ENCODE measurements at places on chromosomes 7 and 10.

DNA sequence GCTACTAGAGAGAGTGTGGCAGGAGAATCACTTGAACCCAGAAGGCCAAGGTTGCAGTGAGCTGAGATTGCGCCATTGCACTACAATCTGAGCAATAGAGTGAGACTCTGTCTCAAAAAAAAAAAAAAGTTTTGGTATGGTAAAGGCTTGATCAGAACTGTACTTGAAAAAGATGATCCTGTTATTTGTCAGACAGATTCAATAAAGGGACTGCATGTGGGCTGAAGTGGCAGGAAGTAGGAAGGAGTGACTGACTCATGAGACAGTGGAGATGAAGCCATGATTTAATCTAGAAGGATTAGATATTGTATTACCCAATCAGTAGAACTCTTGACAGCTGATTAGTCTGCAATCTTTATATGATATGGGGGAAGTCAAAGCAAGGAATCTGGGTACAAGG is 2.7 kb upstream of the TMEM254 start:
- DNase-seq, result no peak

GRCh38 chr7:27080844-27081436 is 14.9 kb downstream of the HOXA1 start:
- no peak for DNase-seq

GRCh38 chr7:37234928-37235327 is 213.7 kb downstream of the ELMO1 start:
- DNase-seq, result no peak

- DNase-seq, result no peak
Observed at GRCh38 chr7:92158660-92159575, 20.0 kb downstream of the LRRD1 start.

GRCh38 chr10:103861505-103861904 is 6.1 kb upstream of the SH3PXD2A start:
- no peak for DNase-seq

DNA sequence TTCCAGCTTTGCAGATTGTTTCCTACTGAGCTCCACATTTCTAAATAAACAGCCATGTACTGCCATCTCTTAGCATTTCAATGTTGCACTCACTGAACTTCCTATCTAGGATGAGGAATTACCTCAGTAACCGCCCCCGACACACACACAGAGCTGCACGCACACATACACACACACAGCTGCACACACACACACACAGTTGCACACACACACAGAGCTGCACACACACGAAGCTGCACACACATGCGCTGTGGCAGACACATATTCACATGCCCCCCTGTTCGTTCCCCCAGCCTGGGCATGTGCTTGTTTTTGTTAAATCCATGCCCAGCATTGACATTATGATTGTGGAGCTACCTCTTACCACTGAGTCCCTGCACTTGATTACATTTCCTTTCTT is 39.6 kb upstream of the CNPY1 start:
- DNase-seq, result no peak

- no peak for DNase-seq
Observed at GRCh38 chr7:99808766-99809165, 19.0 kb upstream of the CYP3A43 start.

DNA sequence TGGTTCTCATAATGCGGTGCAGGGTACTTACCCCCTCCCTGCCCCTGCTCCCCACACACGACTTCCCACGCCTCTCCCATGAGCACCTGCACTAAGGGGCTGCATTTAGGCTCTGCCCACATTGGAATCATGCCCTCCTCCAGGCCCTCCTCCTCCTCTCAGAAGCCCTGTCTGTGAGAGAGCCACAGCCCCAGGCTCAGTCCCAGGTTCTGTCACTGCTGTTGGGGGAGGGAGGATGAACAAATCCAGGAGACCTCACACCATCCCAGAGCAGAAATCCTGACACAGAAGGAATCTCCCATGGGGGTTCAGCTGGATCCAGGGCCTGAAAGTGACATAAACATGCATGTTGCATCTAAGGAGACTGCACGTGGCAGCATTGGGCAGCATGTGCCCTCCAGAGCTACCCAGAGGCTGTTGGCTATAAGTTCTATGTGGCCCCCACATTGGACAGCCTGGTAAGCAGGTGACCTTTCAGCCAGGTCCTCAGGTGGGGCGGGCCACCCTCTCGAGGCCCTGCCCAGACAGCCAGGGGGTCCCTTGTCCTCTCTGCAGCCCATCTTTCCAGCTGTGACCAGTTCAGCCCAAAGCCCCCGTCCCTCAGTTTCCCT is 1.6 kb upstream of the PILRA start:
- DNase-seq, result no peak

DNA sequence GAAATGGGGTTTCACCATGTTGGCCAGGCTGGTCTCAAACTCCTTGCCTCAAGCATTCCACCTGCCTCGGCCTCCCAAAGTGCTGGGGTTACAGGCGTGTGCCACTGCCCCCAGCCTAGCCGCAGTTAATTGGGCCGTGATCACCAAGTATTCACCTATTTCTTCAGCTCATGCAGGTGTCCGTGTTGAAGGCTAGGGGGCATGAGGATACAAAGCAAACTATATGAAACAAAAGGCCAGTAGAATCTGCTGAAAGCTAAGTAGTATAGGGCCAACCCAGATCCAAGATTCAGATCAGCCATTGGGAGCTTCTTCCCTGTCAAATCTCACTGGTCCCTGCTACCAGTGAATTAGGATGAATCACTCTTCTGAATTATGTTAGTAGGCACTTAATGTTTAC is 73.4 kb downstream of the LRRC4 start:
- DNase-seq, result no peak

GRCh38 chr10:100167553-100168312 is 18.1 kb downstream of the ERLIN1 start:
- DNase-seq, result no peak

GRCh38 chr7:67435894-67436535 is 439.4 kb downstream of the TYW1 start:
- no peak for DNase-seq

DNA sequence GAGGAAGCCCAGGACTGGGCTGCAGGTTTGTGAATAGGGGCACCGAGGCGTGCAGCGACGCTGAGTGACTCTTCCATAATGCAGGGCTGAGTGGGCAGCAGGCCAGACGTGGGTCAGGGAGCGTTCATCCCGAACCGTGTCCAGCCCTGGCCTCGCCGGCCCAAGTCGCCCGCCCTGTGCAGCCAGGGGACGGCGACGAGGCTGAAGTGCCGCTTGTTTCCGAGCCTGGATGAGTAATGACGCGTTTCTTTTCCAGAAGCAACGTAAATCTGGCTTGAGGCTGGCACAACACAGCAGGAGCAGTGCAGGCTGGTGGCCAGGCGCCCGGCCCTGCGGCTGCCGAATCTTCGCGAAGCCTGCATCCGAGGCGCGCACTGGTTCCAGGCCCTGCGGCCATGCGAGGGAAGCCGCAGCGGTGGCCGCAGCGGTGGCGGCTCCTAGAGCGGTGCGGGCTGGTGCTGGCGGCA is 74.0 kb upstream of the SEC61G start:
- DNase-seq, result no peak

DNA sequence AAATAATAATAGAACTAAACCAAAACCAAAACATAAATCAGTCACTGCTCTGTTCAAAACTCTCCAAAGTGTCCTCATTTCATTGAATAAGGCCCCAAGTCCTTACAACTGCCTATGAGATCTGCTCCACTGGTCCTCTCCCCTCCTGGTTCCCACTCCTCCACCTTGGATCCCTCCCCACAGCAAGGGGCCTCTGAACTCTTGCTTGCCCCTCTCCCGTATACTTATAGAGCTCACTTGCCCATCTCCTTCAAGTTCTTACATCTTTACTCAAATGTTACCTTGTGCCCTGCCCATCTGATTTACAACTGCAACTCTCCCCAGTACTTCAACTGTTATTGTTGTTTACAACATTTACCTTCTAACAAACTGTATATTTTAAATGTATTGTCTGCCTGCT is 819 bp downstream of the POLD2 start:
- DNase-seq, result no peak

DNA sequence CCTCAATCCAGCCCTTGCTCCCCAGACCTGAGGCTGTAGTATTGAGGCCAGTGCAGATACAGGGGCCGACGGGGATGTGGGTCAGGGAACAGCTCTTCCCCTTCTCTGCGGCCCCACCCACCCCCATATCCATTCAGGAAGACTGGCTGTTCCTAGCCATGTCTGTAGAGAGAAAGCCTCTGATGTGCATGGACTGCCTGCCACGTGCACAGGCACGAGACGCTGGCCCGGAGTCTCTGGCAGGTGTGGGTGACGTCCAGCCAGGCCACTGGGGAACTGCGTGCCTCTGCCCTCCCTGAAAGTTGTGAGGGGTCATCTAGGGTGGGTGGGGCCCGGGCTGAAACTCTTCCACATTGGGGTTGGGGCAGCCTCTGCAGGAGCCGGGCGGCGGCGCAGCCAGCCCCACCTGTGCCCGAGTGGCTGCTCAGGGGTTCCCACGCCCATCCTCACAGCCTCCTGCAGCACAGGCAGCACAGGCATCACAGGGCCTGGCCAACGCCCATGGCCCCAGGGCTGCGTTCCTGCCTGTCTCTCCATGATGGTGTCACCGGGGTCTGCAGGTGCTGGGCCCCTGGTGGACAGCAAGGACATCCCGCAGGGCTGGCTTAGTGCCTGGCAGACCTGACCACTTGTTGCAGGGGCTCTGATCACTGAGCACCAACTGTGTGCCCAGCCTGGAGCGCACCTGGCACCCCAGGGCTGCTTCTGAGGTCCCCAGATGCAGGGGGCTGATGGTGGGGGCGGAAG is 27.5 kb downstream of the MICALL2 start:
- DNase-seq, result no peak

- no peak for DNase-seq
Observed at GRCh38 chr10:104011904-104012303, 45.0 kb downstream of the SLK start.

- no peak for DNase-seq
Observed at GRCh38 chr10:6279540-6280267, 77.0 kb downstream of the PFKFB3 start.

GRCh38 chr10:14450041-14450491 is 119.3 kb upstream of the FRMD4A start:
- no peak for DNase-seq

- no peak for DNase-seq
Observed at GRCh38 chr10:43728425-43728824, 79.7 kb upstream of the ZNF32 start.

- DNase-seq, result no peak
Observed at GRCh38 chr10:61284222-61284890, 168.8 kb downstream of the TMEM26 start.

DNA sequence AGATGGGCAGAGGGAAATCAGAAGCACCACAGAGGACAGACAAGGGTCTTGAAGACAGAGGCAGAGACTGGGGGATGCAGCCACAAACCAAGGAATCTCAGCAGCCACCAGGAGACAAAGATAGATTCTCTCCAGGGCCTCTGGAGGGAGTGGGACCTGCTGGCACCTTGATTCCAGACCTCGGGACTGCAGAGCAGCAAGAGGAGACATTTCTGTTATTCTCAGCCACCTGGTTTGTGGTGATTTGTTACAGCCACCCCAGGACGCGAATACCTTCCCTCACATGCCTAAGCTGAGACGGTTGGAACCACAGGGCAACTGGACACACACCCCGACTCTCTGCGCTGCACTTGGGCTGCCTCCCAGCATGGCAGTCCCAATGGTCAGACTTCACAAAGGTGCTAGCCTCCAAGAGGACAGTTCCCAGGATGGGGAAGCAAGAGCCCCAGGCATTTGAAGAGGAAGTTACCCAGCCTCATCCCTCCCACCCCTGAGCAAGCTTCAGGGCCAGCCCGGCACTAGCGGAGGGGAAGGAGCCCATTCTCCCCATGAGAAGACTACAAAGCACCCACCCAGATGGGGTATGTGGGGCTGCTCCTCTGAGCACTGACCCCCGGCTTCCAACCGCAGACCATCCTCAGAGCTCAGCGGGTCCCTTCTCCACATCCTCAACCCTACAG is 104.6 kb upstream of the INSIG1 start:
- no peak for DNase-seq

DNA sequence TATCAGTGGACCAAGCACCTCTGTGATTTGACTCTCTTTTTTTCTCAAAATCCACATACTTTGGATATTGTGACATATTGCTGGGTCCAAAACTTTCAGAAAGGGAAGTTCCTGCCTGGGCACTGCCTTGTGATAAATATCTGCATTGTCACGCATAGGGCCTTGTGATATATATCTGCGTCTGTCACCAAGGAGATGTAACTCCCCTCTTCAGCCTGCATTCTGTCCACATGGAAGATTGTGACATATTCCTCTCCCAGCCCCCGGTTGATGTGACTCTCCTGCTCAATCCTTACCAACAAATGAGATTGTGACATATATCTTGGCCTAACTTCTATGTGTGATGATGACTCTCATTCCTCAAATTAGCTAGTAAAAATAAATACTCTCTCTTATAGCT is 25.4 kb upstream of the ZNF107 start:
- DNase-seq, result no peak

- DNase-seq, result no peak
Observed at GRCh38 chr10:13939391-13939790, 352.6 kb downstream of the PRPF18 start.

DNA sequence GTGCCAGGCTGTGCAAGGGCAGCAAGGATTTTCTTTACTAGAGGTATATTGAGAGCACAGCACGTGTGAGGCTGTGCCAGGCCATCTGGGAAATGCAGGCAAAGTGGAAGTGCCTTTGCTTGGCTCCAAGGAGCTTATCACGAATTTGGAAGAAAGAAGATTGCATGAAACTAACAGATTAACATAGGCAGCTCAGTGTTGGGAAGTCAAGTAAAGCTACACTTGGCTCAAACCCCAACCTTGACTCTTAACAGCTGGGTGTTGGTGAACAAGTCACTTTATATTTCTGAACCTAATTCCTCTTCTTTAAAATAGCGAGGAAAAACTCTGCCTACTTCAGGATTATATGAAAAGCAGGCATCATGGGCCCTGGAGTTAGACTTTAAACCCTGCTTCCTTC is 105.2 kb downstream of the PLCE1 start:
- DNase-seq, result no peak

DNA sequence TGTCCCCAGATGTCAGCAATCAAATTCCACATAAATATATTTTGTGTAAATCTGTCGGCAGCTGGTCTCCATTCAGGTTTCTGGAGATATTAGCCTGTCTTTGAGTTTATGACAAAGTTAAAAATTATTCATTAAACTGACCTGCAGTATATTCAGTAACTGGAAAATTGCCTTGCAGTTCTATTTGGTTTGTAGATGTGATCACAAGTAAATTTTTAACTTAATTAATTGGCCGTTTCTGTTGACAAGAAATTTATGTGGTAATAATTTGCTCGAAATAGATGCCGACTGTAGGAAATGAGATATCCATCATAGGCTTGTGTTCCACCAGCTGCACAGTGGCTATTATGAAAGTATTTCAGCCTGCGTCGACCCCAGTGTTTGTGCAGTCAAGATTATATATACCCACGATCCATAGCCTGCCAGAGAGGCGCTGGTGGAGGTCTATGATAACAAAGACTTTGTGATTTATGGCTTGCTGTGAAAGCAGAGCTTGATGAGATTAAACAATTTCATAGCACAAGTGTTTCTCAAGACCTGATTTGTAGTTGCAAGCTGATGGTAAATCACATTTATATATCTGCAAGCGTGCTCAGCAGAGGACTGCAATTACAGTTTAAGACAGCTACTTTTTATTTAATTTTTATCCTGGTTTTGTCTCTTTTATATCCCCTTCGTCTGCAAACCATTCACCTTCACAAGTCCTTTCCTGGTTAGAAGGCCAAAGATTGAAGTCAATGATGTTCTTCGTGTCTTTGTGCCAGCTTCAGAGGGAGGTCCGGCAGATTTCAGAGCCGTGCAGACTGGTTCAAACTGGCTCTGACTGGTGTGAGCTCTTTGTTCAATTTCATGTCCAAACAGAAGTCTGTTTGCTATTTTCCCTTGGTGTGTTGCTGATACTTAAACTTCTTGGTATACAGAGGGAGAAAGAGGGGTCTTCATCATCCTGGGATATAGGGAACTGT is 850.9 kb downstream of the LRMDA start:
- DNase-seq, result no peak

GRCh38 chr7:150365673-150366398 is 2.8 kb upstream of the REPIN1 start:
- DNase-seq, result no peak

Measured in cortex of kidney (tissue), 1 donor.